NCI-H1930 (cell line): ENCODE measurements at places on chromosomes 1 and 21.

DNA sequence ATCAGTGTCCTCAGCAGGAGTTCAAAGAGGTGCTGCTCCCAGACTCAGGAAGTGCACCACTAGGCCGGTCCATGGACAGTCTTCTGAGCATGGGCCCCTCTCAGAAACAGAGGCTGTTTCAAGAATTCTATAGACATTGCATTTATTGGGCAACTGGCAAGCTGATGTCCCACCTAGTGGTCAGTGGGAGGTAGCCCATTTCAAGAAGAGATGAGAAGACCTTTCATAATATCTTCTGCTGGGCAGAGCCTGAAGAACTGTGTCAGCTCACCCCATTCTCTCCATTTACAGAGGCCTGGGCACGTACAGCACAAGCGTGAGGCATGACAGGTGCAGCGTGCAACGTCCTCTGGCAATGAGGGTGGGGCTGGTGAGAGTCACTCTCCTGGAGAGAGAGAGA lies 216.0 kb downstream of the DYRK1A start:
- DNase-seq: no peak

- no peak for DNase-seq
Observed at GRCh38 chr1:8419172-8419571, 101.3 kb downstream of the SLC45A1 start.

DNA sequence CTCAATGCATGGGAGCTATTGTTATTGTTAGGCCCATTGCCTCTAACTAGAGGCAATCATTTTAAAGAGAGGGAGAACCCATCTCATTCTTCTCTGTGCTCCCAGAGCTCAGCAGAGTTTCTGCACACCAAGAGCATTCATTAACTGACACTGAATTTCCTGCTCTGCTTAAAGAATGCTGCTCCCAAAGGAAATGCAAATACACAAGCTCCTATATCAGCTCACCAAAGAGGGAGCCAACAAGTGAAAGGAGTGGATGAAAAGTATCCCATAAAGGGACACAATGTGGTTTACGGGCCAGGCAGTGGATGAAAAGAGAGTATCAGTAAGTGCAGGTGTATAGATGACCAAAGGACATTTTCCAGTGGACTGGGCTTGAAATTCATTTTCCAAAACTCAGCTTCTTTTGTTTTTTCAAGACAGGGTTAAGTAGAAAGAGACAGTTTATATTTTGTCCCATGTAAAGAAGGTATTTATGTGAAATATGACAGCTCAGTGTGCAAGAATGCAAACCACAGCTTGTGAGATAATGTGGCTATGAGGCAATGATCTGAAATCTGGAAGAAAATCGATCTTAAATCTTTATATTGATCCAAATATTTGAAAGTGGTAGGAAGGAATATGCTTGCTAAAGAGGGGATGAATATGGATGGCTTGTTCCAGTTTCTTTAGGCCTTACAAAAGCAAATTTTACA lies 207.7 kb upstream of the CAMK1G start:
- DNase-seq: no peak

DNA sequence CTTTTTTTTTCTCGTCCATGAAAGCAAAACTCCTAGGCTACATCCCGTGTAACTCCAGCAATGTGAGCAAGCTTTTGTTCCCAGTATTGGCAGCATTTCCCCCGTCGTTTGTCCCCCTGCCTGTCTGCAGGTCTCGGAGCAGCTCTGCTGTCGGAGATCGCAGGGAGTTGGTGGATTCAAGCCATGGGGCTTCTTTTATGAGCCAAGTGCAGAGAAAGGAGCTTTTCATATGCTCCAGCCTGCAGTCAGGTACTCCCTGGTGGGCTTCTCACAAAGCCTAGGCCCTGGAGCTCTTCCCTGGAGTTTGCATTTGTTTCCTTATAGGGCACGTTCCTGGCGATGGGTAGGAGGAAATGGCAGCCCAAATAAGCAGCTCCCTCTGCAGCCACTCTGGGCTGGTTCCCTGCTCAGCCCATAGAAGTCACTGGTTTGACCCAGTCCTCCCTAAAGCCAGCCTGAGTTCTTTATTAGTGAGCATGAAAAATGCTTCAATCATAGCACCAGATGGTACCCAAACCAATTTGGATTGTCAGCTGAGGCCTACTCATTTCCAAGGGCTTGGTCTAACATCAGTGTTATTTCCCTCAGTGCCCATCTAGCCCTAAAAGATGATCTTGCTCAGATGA lies 78.3 kb downstream of the NUF2 start:
- peak; percentile 1 for DNase-seq

DNA sequence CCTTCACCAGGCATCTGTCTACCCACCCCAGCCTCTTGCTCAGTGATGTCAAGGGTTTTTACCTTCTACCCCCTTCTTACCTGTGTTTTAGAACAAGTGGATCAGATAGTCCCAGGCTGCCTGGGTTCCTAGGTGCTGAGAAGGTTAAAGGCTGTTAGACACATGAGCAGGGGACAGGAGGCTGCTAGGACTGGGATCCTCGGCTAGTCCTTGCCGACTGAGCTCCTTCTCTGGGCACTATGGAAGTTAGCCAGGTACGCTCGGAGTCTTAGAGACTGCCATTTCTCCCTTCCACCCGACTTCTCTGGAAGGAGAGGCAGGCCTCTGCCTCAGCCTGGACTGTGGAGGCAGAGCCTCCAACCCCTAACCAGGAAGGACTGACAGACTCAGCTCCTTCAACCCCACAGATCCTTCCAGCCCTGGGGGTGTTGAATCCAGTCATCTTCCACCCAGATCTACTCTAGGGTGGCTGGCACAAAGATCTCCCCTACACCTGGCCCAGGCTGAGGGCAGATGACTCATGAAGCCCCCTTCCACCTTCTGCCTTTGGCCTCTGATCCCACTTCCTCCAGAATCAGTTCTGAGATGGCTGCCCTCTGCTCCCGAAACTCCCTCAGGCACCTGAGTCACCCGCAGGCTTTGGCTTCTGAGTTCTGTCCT lies at the start of gene DYNLT4:
Gene DYNLT4, minus strand, starts transcription at position 648 of the 660 bp plus-strand sequence. CDS start 683 bp downstream, outside the sequence.
- DNase-seq: no peak

DNA sequence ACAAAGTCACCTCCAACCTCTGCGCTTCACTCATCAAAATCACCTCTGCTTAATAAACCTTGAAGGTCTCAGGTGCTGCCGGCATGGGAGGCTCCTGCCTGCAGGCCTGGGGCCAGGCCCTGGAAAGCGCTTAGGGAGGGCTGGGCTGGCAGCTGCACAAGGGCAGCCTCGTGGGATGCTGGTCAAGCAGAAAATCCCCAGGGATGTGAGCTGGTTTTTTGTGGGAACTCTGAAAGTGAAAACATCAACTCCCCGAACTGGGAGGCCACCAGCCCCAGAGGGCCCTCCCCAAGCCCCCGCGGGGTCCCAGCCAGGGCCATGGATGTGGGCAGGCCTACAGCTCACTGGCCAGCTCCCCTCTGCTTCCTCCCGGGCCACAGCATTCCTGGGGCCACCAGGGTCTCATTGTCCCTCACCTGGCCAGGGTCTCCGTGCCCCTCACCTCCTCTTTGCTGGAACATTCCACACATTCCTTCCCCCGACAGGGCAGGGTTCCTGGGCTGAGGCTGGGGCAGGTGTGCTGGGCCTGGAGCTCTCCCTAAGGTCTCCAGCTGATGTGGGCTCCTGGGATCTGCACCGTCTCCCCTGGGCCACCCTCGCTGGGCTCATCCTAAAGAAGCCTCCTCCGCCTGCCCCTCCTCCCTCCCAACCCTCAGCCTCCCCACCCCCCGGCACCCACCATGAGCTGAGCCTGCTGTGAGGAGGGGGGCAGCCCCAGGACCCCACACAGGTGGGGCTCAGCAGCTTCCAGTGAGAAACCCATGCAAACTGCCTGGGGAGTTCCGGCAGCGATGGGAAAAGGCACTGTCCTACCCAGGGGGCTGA lies 36.0 kb upstream of the POFUT2 start:
- DNase-seq: no peak

DNA sequence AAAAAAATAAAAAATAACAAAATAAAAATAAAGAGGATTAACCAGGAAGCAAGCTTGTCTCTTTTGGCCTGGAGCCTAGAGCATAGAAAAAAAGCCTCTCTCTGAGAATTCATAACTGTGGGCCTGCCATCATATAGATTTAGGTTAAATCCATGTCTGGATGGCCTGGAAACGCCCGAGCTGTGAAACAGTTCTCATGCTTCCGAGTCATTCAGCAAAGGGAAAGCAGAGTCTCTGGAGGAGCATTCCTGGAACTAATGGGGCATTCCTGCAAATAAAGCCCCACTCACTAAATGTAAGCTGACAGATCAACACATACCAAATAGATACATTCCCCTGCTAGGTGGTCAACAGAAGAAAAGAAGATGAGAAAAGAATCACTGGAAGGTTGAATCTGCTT lies 75.8 kb upstream of the GNG4 start:
- DNase-seq: no peak

GRCh38 chr1:40308036-40308727 lies 8.9 kb downstream of the COL9A2 start:
- DNase-seq: no peak

GRCh38 chr1:163315773-163316374 lies 5.9 kb upstream of the NUF2 start:
- peak; percentile 6 for DNase-seq

DNA sequence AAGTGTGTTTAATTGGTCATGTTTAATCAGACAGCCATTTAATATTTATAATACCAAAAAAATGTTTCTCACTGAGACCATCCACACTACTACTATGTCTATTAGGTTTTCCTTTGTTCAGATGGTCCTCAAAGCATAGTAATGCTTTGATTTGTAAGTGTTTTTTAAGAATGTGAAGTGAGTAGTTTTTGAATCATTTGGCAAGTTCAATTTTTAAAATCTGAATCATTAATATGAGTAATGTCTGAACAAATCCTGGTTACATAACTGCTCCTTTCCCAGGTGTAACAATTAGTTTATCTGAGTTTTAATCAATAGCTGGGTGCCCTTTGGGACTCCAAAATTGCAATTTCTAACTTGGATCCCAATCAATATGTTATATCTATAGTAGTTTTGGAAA lies 23.5 kb upstream of the RPL5 start:
- no peak for DNase-seq

GRCh38 chr1:53732912-53733317 lies 6.0 kb downstream of the GLIS1 start:
- DNase-seq: no peak

- DNase-seq: no peak
Observed at GRCh38 chr1:185448591-185449186, 131.6 kb upstream of the IVNS1ABP start.
